ENCODE measurements at places on chromosomes 5 and 9. TPM values are rescaled to one million over a fixed set of nuclear protein-coding genes. Genes with fewer than 3 reads are reported as not detected.

The PCDHGB6 gene
- 6.0 TPM for total RNA-seq

The PAPPA gene
- total RNA-seq: 0.17 TPM

DNA sequence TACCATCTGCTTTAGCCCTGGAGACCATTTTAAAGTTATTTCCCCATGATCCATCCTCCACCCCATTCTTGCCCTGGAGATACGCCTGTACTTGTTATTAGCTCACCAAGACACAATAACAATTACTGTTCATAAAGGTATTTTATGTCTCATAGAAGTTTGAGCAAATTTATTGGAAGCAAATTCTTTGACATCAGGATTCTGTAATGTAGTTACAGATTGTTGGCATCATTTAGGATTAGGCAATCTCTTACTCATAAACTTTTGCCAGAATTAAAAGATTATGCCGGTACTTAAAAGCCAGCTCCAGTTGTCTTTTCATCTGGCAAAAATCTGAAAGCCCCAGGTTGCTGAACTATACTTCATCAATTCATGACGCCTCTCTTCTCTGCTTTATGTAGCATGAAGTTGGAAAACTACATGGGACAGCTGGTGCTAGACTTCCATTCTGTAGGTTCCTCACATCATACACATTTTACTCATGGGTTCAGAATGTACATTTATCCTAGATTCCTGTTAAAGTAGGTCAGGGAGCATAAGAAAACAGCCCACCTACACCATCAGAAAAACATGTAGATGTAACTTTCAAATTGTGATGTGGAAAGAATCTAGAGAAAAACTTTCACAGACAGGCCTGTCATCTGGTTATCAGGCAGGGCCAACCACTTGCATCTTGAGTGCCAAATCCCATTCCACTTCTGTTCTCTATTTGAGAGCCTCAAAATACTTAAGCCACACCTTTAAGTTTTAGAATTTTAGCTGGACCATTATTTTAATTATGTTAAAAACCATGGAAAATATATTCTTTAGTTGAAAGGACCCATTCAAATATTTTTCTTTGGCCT lies 14.0 kb downstream of the ATP10B start:
- H3K36me3 ChIP-seq: no peaks in the 10 kb centered on the region
- DNase-seq: no peak
- no peaks in the 10 kb centered on the region for H3K27me3 ChIP-seq
- no peaks in the 10 kb centered on the region for H3K4me1 ChIP-seq
- H3K4me3 ChIP-seq: no peak overlapping the region

GRCh38 chr5:94564812-94565211 lies 53.6 kb downstream of the KIAA0825 start:
- no peak overlapping the region for H3K27ac ChIP-seq
- H3K27me3 ChIP-seq: no peaks in the 10 kb centered on the region
- H3K36me3 ChIP-seq: no peaks in the 10 kb centered on the region
- H3K4me1 ChIP-seq: no peaks in the 10 kb centered on the region
- no peak for DNase-seq

- H3K4me1 ChIP-seq: no peaks in the 10 kb centered on the region
- H3K36me3 ChIP-seq: no peaks in the 10 kb centered on the region
- no peaks in the 10 kb centered on the region for H3K27me3 ChIP-seq
- no peak overlapping the region for H3K27ac ChIP-seq
- H3K4me3 ChIP-seq: no peak overlapping the region
These were observed 75.2 kb upstream of the COX7C start for GRCh38 chr5:86542532-86542931.

GRCh38 chr9:15622318-15622971 lies 69.6 kb downstream of the CCDC171 start:
- H3K27ac ChIP-seq: no peak overlapping the region
- no peaks in the 10 kb centered on the region for H3K27me3 ChIP-seq
- no peak overlapping the region for H3K4me3 ChIP-seq
- peaks cover 6% of the 10 kb centered on the region for H3K36me3 ChIP-seq

The ACOT12 gene
- not detected for total RNA-seq

The DIPK1B gene
- total RNA-seq: 38.2 TPM

DNA sequence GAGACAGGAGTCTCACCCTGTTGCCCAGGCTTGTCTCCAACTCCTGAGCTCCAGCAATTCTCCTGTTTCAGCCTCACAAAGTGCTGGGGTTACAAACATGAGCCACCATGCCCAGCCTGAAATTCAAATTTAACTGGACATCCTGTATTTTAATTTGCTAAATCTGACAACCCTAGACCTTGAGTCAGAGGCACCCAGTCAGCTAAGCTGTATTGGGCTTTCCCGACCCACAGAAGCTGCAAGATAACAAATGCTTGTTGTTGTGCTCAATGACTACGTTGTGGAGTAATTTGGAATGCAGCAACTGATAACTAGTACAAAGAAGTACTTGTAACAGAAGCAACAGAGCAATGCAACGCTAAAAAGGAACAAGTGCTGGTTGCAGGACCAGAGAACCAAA lies 533.1 kb downstream of the NTRK2 start:
- H3K4me1 ChIP-seq: no peaks in the 10 kb centered on the region
- DNase-seq: no peak
- no peak overlapping the region for H3K4me3 ChIP-seq
- H3K27ac ChIP-seq: no peak overlapping the region
- no peaks in the 10 kb centered on the region for H3K27me3 ChIP-seq

DNA sequence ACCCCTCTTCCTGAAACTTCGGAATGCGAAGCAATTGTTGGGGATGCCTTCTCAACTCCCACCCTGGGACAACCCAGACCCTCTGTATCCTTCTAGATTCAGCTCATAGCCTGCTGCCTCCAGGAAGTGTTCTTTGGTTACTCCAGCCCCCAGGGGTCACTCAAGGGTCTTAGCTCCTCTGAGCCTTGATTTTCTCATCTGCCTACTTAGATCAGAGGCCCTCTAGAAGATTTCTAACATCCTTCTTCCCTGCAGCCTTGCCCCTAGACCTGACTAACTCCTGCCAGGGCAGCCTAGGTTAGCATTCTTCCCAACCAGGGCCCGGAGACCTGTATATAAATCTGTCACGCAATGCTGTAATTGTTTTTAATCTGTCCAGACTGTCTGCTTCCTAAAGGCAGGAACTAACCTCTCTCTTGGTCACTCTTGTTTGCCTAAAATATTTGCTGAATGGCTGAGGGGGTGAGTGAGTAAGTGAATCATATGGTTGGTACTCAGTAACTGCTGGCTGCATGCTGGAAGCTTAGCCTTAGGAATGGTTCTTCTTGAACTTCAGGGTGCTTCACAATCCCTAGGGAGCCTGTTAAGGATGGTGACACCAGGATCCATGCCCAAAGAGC lies 8.2 kb downstream of the GALNT10 start:
- H3K27me3 ChIP-seq: no peaks in the 10 kb centered on the region
- no peak overlapping the region for H3K4me3 ChIP-seq
- H3K4me1 ChIP-seq: peaks cover 10% of the 10 kb centered on the region
- DNase-seq: no peak
- H3K27ac ChIP-seq: no peak overlapping the region
- peaks cover 3% of the 10 kb centered on the region for H3K36me3 ChIP-seq

DNA sequence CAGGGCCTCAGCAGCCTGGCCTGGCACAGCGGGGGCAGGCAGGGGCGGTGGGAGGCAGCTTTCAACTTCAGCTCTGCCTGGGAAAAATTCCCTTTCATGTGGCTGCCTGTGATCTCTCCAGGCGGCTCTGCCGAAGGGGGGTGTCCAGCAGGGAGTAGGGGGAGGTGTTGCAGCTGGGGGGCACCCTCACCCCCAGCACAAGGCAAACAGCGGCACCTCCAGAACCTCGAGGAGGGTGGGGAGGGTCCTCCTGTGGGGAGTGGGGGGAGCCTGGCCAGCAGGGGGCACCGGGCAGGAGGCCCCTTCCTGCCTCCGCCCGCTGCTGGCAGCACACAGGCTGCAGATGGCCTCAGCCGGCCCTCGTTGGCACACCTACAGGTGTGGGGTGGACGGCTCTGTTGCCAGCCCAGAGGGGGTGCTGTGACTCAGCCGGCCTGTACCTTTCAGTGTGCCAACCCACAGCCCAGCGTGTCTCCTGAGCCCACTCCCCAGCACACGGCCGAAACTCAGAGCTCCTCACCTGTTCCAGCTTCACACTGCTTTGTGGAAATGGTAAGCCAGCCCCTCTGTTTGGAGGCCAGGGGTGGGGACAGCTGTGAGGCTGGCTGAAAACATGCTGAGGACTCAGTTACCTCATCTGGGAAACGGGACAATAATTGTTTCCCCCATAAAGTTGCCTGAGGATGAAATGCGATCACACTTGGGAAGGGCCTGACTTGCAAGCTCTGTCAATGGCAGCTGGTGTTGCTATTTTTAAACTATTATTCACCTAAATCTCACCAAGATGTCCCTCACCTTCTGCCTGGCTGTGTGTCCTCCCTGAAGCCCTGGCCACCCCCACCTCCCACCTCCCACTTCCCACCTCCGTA lies 37.0 kb downstream of the CXXC5 start:
- H3K4me3 ChIP-seq: peak overlapping the region; percentile 12
- H3K27ac ChIP-seq: no peak overlapping the region
- H3K36me3 ChIP-seq: peaks cover 25% of the 10 kb centered on the region
- DNase-seq: peak; percentile 58
- H3K27me3 ChIP-seq: no peaks in the 10 kb centered on the region

The HRCT1 gene
- not detected for total RNA-seq

- no peaks in the 10 kb centered on the region for H3K27me3 ChIP-seq
- DNase-seq: no peak
- no peak overlapping the region for H3K27ac ChIP-seq
These were observed 233.6 kb downstream of the SAXO1 start for GRCh38 chr9:18799428-18799827.

- no peaks in the 10 kb centered on the region for H3K36me3 ChIP-seq
- no peaks in the 10 kb centered on the region for H3K4me1 ChIP-seq
- no peak overlapping the region for H3K4me3 ChIP-seq
- no peaks in the 10 kb centered on the region for H3K27me3 ChIP-seq
These were observed 47.7 kb upstream of the TCERG1 start for GRCh38 chr5:146399481-146399880.

All from H9 (cell line).